ENCODE measurements at places on chromosomes 7 and 10. TPM values are rescaled to one million over a fixed set of nuclear protein-coding genes. Genes with fewer than 3 reads are reported as not detected.

DNA sequence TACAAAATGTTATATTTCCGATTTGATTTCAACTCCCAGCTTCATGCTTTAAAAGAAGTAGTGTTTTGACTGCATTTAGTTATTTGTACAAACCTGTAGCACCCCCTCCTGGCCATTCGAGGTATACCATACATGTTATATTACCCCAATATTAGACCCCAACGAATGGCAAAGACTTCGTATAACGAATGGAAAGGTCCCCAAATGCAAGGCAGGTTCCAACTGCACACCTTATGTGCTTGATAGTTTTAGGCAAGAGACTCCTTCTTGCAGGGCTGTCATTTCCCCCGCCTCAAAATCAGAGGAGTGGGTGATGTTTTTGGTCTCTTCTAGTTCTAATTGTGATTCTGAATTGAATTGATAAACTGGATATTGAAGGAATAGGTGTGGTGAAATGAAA, 101.1 kb upstream of the TARP start:
- peak; percentile 61 for DNase-seq

DNA sequence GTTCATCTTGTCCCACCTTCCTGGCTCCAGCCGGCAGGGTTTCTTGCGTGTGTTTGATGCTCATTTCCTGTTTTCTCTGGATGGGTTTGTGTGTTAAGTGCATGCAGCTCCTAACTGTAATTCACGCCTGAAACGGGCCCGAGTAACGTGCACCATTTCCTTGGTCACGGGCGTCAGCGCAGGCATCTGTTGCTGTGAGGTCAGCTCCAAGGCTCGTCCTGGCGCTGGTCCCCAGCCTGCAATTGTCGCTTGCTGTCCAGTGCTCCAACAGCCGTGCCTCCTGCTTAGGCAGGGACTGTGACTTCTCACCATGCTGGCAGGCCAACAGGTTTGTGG, 201.1 kb downstream of the GLRX3 start:
- no peak for DNase-seq

DNA sequence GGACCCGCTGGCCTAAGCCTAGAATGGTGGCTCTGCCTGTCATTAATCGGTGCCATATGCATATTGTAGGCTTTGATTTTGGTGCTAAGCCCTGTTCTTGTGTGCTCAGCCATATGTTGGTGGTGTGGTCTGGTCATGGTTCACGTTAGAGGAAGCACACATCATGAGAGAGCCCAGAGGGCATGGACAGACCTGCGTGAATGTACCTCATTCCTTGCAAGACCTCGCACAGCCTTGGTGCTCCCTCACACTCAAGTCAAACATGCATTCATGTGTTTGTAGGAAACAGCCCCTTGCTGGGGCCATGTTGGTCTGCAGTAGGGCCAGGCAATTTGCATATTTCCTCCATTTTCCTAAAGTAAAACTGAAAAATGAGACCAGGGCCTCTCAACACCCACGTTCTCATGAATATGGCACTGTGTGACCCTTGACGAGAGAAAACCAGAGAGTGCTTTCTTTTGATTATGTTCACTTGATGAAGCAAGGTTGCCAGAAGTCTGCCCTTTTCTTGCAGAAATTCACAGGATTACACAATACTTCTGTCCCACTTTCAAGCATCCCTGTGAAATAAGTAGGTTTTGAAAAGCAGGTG, 268.7 kb downstream of the CELF2 start:
- DNase-seq, result no peak

GRCh38 chr7:112550468-112551060, 69.8 kb downstream of the LSMEM1 start:
- no peak for DNase-seq

DNA sequence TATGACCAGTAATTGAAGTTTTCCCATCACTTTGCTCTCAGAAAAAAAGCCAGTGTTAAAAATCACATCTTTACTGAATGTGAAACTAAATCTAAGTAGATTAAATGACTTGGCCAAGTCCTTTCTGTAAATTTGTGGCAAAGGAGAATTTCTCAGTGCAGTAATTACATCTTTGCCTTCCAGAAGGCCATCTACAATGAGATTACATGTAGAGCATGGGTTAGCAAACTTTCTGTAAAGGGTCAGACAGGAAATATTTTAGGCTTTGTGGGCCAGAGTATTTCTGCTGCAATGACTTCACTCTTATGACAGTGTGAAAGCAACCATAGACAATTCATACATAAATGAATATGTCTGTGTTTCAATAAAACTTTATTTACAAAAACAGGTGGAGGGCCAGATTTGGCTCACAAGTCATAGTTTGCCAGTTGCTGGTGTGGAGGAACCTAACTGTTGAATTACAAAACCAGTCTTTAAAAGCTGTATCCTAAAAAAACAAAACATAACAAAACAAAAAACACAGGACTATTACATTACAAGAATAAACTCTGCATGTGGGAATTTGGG, 191.0 kb downstream of the TAX1BP1 start:
- no peak for DNase-seq

- no peak for DNase-seq
These were observed 1212.8 kb downstream of the REEP3 start for GRCh38 chr10:64733980-64734379.

- no peak for DNase-seq
These were observed 209.1 kb upstream of the VWC2 start for GRCh38 chr7:49564379-49564714.

DNA sequence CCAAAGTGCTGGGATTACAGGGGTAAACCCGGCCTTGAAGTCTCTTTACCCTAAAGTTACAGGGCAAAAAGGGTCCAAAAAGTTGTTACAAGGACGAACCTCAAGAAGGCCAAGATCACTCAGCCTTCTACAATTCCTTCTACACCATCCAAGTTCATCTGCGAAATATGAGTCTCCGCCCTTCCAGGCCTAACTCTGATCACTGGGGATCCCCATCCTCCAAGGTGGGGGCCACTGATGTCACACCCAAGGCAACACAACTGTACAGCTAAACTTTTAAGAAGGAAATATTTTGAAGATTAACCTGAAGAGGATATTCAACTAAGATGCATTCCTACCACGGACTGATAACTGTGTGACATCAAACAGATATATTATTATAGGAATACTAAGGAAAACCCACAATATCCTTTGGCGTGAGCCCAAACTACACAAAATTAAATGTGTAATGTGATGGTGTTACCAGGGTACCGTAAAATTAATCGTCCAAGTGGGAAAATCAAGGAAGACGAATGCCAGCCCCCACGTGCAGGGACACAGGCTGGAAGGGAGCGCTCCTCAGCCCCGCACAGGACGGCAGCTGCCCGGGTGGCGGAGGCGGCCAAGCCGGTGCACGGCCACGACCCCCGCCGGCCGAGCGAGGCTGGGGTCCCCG, 1.0 kb downstream of the PAXIP1 start:
- DNase-seq, result no peak

DNA sequence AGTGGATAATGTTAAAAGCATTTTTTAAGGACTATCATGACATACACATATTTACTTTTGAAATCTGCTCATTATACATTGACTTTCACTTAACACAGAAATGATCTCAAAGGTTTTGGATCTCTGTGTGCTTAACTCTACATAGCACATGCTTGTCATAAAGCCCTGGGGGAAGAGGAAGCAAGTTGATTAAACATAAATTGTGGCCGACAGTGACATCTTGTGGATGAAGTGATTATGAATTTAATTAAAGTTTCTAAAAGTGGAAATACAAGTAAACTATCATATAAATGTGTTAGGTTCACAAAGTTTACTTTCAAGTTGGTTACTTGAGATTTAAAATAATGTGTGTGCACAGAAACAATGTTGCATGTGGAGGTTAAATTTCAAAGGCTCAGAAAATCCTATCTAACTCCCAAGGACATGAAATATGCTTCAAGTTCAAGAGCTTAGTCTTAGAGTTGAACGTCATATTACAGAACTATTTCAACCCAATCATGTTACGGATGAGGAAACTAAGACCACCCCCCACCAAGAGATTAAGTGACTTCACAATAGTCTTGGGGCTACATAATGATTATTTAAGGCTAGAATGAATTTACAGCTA, 1247.8 kb downstream of the GATA3 start:
- no peak for DNase-seq

DNA sequence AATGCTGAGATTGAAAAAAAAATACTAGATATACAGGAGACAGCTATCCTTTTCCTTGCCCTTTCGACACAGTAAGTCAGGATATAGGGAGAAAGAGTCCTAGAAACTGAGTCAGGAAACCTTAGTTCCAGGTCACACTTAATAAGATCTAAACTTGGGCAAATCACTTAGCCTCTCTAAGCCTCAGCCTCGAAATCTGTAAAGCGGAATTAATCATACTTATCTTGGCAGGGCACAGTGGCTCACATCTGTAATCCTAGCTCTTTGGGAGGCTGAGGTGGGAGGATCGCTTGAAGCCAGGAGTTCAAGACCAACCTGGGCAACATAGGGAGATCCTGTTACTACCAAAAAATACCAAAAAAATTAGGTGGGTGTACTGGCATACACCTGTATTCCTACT, 4.6 kb downstream of the GARIN1A start:
- no peak for DNase-seq

- no peak for DNase-seq
These were observed 2.9 kb upstream of the TARP start for GRCh38 chr7:38276096-38276877.

- DNase-seq, result no peak
These were observed 203.9 kb upstream of the NEBL start for GRCh38 chr10:21100871-21101514.

DNA sequence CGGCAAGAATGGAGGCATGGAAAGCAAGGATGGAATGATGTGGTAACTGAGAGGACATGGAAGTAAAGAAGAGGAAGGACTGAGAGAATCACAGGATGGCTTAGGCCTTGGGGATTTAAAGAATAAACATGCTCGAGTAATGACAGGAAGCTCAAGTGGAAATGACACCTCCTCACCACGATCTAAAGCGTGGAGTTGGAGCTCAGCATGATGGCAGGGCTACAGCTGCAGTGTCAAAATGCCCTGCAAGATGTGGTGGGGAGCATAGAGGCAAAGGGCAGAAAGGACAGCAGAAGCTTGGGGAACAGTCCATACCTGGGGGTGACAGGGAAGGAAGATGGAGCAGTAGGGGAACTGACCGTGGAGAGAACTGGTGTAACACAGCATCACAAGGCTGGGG, 229.5 kb upstream of the PLXNA4 start:
- no peak for DNase-seq

- DNase-seq, result no peak
These were observed 520 bp upstream of the AQP1 start for GRCh38 chr7:30911133-30911532.

- no peak for DNase-seq
These were observed 36.6 kb upstream of the AGR3 start for GRCh38 chr7:16918288-16918895.

DNA sequence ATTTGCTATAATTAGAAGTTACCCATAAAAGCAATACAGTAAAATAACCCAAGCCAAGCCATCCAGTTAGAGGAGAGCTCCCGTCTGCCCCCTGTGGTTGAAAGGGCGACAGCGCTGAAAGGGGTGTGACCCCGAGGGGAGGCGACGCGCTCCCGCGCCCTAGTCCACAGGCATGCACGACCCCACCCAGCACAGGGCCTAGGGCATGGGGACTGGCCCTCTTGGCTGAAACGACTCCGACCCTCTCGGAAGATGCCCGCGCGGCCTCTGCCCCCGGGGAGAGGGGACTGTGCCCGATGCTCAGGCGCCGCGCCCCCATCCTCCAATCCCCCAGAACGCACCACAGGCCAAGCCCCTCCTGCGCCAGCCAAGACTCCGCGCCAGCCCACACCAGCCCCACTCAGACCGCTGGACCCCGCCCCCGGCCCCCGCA, 64.0 kb downstream of the CSGALNACT2 start:
- DNase-seq, result peak; percentile 41

GRCh38 chr7:75660566-75661215, 78.0 kb downstream of the HIP1 start:
- no peak for DNase-seq

GRCh38 chr7:151744656-151745638, 132.0 kb downstream of the PRKAG2 start:
- DNase-seq, result no peak

GRCh38 chr7:154769527-154769926, 233.4 kb downstream of the PAXIP1 start:
- DNase-seq, result no peak

DNA sequence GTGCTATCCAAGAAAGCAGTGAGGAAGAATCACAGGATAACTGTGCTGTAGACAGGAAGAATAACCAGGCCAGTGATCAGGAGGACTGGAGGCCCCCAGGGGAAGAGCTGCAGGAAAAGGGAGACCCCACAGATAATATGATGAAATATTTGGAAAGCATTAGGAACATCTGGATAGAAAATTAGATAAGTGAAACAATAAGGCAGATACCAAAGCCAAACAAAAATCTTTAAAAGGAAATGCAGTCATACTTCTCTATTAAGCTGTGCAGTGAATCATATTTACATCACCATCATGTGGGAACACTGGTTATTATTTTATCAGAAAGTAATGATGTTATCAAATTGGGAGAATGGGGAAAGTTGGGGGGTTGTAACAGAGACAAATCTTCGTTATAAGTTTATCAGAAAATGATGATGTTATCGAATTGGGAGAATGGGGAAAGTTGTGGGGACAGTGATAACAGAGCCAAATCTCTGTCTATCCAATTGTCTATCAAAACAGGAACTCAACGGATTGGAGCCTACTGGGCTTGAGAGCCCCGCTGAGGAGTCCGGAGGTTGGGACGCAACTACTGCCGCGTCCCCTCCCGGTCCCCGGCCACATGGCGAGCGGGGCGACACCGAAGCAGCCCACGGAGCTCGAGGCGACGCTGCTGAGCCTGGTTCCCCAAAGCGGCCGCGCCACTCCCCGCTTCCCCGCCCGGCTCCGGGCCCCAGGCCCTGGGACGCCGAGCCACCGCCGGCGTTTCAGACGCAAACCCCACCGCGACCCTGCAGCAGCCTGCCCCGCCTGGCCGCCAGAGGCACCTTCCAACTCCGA, 14.0 kb upstream of the RALA start:
- no peak for DNase-seq

- no peak for DNase-seq
These were observed 288.2 kb upstream of the SEMA3D start for GRCh38 chr7:85475071-85475470.

- DNase-seq, result no peak
These were observed 182.8 kb upstream of the BMPER start for GRCh38 chr7:33722383-33723101.

DNA sequence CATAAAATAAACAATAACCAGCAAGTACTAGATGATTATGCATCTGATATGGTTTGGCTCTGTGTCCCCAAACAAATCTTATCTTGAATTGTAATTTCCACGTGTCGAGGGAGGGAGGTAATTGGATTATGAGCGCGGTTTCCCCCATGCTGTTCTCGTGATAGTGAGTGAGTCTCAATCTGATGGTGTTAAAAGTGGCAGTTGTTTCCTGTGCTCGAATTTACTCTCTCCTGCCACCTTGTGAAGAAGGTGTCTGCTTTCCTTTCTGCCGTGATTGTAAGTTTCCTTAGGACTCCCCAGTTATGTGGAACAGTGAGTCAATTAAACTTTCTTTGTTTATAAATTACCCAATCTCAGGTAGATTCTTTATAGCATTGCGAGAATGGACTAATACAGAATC, 15.1 kb downstream of the CNTNAP2 start:
- no peak for DNase-seq

The GARIN1A gene
- 0.10 TPM for total RNA-seq

The SFTPA1 gene
- total RNA-seq, result 3.5 TPM

The ZNF736 gene
- 11.1 TPM for total RNA-seq

The ARF5 gene
- 94.0 TPM for total RNA-seq

The CPA1 gene
- total RNA-seq, result 11.6 TPM

The UTF1 gene
- not detected for total RNA-seq

The LBX1 gene
- total RNA-seq, result not detected

The HKDC1 gene
- total RNA-seq, result 0.05 TPM

The PRKG1 gene
- 0.08 TPM for total RNA-seq

The TCAF2 gene
- total RNA-seq, result 19.7 TPM

The GAD2 gene
- not detected for total RNA-seq

The TUBAL3 gene
- not detected for total RNA-seq
